ENCODE measurements at places on chromosomes 2 and 18.

DNA sequence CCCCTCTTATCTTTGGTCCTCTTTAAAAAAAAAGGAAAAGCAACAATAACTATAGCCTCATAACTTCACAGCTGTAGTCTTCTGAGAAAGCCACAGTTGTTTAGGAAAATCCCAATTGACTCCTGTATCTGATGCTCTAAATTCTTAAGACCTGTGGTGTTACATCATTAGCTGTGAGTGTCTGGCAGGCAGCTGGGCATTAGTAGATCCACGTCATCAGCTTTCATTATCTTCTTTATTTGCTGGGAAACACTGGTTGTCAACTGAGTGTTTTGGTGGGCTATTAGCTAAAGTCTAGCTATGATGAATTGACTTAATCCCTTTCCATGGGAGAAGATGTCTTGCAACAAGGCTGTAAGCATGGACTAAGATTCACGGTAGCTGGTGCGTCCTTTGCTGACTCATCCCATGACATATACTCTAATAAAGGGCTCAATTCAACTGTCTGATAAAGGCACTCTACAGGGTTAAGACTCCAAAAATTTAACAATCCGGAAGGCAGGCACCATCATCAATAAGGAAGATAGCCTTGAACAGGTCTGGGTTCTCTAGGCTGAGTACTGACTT, 517.2 kb downstream of the PLCL1 start:
- no peak for DNase-seq

- DNase-seq, result no peak
Measured at GRCh38 chr18:39184176-39184575, 1618.6 kb upstream of the CELF4 start.

GRCh38 chr2:239532859-239533258, 132.0 kb upstream of the HDAC4 start:
- DNase-seq, result no peak

DNA sequence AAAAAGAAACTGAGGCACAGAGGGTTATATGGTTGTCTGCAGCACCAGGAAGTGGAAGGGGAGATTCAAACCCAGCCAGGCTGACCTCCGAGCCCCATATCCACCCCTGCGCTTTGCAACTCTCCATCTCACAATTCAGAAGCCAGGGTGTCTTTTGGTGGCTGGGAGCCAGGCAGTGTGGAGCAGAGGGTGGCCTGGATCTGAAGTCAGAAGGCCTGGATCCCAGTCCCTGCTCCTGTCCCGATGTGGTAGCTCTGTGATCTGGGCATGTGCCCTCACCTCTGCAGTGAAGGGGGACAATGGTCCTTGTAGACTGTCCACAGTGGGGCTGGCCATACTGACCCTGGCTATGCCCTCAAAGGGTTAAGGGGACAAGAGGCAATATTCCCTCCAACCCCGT, 57.0 kb downstream of the CIB4 start:
- DNase-seq, result no peak

GRCh38 chr18:6874315-6874714, 144.8 kb downstream of the ARHGAP28 start:
- no peak for DNase-seq

Data from MV-4-11 (cell line).